ENCODE measurements at places on chromosomes 11 and 22.

- DNase-seq: no peak
Measured at GRCh38 chr11:91495837-91496236, 728.8 kb upstream of the FAT3 start.

GRCh38 chr11:46894961-46895360, 23.4 kb downstream of the LRP4 start:
- DNase-seq: no peak

DNA sequence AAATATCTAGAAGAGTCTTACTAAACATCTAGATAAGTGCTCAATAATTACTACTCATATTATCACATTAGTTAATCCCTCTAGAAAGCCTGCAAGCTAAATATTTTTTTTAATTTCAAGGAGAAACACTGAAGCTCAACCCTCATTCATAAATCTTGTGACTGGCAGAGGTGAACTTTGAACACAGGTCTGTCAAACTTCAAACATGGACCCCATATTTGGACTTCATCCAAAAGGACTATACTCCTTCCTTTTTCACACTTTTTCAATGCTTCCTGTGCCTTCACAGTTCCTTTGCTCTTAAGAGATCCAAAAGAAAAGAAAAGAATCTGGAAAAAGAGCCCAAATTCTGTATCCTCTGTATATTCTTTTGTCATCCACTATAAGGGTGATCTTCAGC, 28.3 kb upstream of the OR9G4 start:
- no peak for DNase-seq

DNA sequence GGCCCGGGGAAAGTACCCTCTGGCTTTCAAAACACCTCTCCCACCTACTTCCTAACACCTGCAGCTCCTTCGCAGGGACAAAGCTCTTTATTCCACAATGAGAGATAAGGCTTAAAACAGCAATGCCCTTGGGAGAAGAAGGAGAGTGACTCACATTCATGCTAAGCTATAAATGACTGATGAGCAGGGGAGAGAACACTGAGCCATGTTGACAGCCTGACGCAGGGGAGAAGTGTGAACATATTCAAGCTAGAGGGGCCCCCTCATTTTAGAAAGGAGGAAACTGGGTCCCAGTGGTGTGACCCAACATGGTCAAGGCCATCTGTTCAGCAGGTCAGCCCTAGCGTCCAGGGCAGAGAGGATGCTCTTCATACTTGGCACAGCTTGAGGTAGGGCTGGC, 171.8 kb downstream of the DSCAML1 start:
- no peak for DNase-seq

- DNase-seq: no peak
Measured at GRCh38 chr11:117701781-117702180, 95.2 kb downstream of the DSCAML1 start.

DNA sequence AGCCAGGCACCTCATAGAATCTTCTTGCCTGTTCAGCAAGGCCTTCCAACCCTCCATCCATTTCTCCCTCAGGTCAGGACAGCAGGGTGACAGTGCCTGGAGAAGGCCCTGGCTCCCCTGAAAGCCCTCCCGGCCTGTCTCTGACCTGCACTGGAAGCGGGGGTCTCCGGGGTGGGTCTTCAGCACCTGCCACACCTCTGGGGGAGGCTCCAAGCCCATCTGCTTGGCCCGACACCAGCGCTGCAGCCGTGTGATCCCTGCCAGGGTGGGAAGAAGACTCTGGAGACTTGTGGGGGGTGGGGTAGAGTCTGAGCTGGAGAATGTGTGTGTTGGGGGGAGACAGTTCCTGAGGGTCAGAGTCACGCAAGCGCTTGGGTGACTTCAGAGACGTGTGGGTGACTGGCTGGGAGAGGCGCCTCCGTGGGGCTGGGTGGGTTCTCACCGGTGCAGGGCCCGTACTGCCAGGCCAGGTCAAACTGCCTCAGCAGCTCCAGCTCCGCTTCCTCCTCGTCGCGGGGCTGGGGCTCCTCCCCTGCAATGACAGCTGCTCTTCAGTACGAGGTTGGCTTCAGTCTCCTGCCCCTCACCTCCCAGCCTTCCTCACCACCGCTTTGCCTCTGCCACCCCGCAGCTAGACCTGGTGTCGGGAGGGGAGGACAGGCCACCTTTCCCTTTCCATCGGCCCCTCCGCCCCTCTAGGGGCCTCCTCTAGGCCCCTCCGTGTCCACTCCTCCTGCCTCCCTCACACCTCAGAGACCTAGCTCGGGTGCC, 615 bp downstream of the POLD4 start:
- no peak for DNase-seq

GRCh38 chr22:46240907-46241306, 9.2 kb downstream of the CDPF1 start:
- DNase-seq: no peak

DNA sequence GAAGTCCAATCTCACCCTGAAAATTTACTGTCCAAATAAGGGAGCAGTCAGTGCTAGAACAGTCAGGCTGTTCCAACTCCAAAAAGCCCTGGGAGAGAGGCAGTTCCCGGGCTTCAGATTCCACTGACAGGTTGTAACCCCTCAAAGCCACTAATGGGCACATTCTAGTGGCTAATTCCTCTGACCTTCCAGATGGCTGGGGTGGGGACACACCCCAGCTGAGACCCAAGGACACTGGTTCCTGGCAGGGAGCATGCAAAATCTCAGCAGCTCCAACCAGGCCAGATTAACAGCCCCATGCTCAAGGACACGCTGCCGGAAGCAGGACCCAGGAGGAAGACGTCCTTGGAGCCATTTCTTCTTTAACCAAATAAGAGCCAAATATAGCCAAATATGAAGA, 92.7 kb downstream of the RPL27A start:
- no peak for DNase-seq

DNA sequence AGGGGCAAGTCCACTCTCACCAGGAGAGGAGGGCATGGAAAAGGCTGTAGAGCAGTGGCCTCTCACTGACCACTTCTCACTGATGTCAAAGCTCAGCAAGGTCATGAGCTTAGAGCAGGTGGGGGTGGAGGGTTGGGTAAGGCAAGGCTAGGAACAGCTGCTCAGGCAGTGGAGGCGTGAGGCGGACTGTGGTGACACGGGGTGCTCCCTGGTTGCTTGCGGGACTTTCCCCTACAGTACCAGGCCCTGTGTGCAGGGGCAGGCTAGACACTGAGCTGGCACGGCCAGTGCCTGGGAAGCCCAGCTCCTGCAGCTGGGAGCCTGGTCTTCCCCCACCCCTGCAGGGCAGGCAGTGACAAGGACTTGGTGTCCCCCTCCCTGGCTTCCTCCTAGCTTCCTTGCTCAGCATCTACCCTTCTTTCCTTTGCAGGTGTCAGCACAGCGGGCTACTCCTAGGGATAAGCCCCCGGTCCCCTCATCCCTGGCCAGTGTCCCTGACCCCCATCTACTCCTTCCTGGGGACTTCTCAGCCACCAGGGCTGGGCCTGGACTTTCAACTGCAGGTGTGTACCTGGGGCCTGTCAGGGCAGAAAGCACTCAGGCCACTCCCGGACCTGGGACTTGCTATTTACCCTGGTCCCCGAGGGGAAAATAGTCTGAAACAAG, 45.6 kb downstream of the PISD start:
- peak; percentile 45 for DNase-seq

DNA sequence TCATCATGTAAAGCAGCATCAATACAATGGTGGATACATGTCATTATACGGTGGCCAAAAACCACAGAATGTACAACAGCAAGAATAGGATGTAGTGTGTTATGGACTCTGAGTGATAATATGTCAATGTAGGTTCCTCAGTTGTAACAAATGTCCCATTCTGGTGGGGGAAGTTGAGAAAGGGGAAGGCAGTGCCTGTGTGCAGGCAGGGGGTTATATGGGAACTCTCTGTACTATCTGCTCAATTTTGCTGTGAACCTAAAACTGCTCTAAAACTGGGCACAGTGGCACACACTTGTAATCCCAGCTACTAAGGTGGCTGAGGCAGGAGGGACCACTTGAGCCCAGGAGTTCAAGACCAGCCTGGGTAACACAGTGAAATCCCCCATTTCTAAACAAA, 5.9 kb downstream of the CHKA start:
- DNase-seq: no peak

DNA sequence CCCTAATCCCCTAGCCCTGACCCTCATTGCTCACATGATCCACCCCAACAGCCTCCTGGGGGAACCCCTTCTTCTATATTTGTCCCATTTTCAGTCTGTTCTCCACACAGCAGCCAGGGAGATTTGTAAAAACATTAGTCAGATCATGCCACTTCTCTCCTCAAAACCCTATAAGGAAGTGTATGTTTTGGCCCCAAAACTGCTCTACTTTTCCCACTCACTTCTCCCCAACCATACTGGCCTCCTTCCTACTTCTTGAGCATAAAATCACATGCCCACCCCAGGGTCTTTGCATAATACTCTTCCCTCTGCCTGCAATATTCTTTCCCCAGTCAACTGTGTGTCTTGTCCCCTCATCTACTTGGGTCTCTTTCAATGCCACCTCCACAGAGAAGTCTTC, 4.7 kb upstream of the SLC22A12 start:
- no peak for DNase-seq

GRCh38 chr22:39298241-39298987, 21.0 kb downstream of the RPL3 start:
- no peak for DNase-seq

GRCh38 chr11:44028401-44028800, 19.4 kb upstream of the ACCSL start:
- DNase-seq: no peak

DNA sequence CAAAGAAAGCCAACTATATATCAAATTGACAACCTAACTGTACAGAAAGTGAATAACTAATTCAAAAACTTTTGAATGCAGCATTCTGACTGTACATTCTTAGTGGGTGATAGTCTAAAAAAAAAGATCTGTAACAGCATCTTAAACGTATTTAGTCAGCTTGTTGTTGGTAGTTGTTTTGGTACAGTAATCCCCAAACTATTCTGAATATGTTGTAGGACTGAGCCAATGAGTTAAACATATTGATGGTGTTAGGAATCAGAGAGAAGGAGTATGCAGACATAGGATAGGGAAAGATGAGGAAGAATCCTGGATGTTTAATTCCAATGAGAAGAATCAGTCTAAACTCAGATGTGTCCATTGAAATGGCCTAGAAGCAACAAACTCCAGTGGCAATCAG, 41.9 kb upstream of the KIRREL3 start:
- DNase-seq: no peak

- DNase-seq: no peak
Measured at GRCh38 chr22:26174280-26174679, 5.0 kb downstream of the SEZ6L start.

DNA sequence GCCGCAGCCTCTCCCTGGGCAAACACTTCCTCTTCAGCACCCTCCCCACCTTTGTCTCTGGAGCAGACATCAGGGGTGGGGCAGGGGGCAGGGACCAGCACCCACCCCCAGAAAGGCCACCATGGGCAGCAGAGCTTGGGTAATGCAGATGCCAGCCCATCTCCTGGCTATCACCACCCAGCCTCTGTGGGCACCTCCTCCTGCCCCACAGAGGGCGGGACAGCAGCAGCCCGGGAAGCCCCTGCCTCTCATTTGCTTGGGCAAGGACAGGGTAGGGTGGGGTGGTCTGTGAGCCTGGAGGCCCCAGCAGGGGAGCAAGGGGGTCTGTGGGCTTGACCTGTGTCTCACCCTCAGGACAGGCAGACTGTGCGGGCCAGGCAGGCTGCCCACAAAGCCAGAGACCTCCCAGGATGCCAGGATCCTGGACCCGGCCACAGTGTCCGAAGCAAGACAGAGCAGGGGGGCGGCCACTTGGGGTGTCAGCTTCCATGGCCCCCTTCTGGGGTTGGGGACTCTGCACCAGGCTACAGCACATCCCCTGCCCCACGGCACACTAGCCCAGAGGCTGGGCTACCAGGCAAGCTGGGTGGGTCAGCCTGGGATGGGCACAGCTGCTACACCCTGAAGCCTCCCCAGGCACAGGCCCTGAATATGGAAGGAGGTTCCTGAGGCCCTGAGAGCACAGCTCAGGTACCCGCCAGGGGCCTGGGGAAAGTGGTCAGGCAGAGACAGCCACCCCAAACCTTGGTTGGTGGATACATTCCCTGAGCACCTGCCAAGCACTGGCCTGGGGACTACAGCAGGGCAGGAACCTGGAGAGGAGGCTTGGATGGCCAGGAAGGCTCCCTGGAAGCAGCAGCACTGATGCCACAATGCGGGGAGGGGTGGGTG, 4.5 kb downstream of the RNH1 start:
- DNase-seq: no peak

DNA sequence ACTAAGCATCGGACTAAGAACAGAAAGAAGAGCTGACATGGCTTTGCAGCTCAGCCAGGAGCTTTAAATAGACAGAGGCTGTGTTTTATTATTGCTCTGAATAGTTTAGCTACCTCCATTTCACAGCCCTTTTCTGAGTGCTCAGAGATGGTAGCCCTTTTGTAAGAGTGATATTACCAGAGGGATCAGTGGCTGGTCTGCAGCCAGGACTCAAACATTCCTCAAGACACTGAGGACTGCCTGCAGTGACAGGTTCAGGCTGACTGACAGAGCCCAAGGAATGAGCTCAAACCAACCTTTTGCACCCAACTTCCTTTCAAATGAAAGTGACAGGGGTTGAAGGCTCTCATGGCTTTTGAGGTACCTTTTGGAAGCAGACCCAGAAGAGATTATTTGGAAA, 189.0 kb downstream of the DDX10 start:
- DNase-seq: no peak

DNA sequence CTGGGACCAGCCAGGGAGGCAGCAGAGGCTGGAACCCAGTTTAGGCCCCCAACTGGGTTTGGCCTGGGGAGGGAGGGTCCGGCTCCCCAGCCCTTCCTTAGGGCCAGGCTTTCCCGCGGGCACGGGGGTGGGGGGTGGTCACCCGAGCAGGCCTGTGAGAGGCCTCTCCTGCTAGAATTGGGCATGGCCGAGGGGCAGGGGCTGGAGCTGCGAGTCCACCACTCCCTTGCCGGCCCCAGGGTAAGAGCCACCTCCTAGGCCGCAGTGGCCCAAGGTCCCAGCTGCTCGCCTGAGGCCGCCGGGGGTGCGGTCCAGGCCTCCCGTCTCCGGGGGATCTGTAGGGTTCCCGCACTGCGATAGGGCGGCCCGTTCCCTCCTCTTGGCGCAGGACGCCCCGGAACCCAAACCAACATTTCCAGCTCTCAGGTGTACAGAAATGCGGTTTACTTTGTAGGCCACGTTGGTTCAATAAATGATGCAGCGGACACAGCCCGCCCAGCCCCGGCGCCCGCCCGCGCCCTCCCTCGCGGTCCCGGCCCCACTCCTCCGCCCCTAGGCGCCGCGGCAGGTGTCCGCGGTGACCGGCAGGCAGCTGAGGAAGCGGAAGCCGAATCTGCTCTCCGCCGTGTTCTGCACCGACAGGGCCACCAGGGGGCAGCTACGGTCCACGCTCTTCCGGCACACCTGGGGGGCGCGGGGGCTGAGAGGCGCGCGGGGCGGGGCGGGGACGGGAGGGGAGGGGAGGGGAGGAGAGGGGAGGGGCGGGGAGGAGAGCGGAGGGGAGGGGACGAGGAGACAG, 5.9 kb downstream of the LMNTD2 start:
- DNase-seq: peak; percentile 79

DNA sequence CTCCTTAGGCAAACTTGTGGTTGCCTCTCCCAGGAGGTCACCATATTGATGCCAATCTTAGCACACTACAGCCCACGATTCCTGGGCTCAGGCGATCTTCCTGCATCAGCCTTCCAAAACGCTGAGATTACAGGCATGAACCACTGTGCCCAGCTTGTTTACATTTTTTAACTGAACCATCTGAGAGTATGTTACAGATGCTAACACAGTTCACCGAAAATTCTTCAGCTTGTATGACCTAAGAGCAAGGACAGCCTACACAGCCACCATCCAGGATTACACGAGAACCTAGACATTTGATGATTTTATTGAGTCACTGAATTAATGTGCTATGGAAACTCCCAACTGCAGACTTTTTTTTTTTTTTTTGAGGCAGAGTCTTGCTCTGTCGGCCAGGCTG, 5.8 kb upstream of the LGALS1 start:
- DNase-seq: no peak
